ENCODE measurements at places on chromosomes 11 and 22.

- DNase-seq, result no peak
Observed at GRCh38 chr11:113493206-113493605, 18.0 kb upstream of the DRD2 start.

- no peak for DNase-seq
Observed at GRCh38 chr11:113507341-113507740, 32.1 kb upstream of the DRD2 start.

DNA sequence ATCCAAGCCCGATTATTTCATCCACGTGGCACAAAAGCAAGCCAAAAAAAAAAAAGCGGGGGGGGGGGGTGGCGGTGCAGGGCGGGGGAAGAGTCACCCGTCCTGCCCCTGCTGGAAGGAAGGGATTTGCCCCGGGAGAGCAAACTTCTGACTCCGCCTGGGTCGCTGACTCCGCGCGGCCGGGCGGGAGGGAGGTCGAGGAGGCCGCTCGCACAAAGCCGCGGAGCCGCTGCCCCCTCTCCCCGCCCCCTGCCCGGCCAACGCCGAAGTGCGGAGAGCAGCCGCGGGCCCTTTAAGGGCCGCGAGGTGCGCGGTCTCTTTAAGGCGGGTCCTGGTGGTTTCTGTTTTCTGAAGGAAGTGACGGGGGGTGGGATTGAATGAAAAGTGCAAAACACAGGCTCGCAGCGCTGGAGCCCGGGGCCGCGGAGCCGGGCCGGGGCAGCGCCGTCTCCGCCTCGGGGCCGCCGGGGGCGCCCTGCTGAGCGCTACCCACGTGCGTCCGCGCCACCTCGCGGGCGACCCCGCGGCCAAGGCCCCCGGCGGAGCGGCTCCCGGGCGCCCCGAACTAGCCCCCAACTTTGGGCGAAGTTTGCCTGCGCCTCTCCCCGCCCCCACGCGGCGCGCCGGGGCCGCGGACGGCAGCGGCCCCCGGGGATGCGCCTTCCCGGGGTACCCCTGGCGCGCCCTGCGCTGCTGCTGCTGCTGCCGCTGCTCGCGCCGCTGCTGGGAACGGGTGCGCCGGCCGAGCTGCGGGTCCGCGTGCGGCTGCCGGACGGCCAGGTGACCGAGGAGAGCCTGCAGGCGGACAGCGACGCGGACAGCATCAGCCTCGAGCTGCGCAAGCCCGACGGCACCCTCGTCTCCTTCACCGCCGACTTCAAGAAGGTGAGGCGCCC is at the start of gene OAF:
TSS of gene OAF (plus strand) at position 407 of the 896 bp plus-strand sequence. CDS start at position 655, 248 bp downstream.
- DNase-seq, result no peak

DNA sequence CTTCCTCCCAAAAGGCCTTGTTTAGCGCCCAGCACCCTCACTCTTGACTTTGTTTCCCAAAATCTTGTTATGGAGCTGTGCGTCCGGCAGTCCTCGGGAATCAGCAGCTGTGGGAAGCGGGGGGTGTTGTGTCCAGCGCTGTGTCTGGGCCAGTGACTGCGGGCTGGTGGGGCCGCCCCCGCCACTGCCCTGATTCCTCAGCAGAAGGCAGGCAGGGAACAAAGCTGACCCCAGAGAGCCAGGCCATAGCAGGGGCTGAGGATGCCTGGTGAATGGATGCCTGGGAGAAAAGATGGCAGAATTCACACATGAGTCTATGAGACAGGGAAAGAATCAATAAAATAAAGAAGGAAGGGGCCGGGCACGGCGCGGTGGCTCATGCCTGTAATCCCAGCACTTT is 2.5 kb downstream of the APOBEC3C start:
- no peak for DNase-seq

GRCh38 chr11:12408156-12408770 is 30.9 kb downstream of the PARVA start:
- no peak for DNase-seq

DNA sequence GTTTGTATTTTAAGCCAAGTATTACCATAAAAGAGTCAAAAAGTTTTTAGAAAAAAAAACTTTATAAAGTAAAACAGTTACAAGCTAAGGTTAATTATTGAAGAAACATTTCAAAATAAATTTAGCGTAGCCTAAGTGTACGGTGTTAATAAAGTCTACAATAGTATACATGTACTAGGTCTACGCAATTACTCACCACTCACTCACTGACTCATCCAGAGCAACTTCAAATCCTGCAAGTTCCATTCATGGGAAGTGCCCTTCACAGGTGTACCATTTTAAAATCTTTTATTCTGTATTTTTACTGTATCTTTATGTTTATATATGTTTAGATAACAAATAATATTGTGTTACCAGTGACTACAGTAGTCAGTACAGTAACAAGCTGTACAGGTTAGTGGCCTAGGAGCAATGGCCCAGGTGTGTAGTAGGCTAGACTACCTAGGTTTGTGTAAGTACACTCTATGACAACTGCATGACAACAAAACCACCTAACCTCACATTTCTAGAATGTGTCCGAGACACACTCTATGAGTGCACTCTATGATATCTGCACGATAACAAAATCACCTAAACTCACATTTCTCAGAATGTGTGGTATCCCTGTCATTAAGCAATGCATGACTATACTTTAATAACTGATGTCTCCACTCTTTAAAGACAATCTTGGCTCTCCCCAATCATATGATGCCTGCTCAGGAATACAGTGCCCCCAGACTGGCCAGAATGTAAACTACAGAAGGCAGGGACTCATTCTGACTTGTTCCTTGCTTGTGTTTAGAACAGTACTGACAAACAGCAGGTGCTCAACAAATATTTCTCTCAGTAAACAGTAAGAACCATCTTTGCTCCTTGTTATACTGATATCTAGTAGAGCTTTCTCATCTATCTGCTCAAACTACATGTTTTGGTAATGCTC is 21.2 kb downstream of the KMT5B start:
- no peak for DNase-seq

- DNase-seq, result no peak
Observed at GRCh38 chr11:120500414-120501071, 11.0 kb upstream of the GRIK4 start.

- DNase-seq, result no peak
Observed at GRCh38 chr22:38222797-38223119, 21.0 kb downstream of the MAFF start.

GRCh38 chr11:47378836-47379170 is 456 bp upstream of the SPI1 start:
- DNase-seq, result no peak

- DNase-seq, result no peak
Observed at GRCh38 chr11:113901141-113901540, 3.5 kb upstream of the HTR3B start.

- no peak for DNase-seq
Observed at GRCh38 chr11:124519850-124520549, 23.5 kb downstream of the OR8B12 start.

- DNase-seq, result no peak
Observed at GRCh38 chr11:61164606-61165424, 3.6 kb upstream of the VPS37C start.

DNA sequence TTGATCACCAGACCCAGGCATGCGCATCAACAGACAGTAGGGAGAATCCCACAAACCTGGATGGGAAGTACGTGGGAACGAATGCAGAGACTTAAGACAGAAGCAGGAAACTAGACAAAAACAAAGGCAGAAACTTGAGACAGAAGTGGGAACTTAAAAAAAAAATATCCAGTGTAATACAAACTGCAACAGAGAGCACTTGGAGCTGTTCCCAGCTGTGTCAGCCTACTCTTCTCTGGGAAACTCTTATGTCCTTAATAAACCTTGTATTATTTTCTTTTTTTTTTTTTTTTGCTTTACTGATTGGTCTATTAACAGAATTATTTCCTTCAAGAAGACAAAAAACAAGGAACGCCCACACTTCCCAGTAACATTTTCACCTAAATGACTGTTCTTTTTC is 1818.1 kb upstream of the RAG2 start:
- DNase-seq, result no peak

DNA sequence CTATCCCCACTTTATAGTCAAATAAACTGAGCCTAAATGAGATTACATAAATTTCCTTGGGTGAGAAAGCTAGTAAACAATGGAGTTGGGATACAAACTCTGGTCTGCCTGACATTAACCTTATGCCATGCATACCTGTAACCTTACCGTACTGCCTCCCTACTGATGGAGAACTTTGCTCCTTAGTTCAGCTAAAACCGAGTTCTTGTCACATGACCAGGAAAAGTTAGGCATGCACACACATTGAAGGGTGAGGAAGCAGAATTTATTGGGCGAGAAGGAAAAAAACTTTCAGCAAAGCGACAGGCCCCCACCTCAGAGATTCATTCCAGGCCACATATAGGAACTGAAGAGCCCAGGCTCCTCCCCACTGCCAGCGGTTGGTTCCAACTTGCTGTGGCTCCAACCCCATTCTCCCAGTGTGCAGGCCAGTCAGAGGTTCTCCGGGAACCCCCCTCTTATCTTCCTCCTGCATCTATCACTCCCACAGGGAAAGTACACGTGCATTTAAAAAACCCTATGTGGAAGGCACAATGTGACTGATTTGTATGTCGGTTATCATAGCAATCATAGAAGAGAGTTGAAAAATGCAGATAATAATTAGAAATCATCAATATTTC is 3.2 kb upstream of the PIWIL4 start:
- no peak for DNase-seq

DNA sequence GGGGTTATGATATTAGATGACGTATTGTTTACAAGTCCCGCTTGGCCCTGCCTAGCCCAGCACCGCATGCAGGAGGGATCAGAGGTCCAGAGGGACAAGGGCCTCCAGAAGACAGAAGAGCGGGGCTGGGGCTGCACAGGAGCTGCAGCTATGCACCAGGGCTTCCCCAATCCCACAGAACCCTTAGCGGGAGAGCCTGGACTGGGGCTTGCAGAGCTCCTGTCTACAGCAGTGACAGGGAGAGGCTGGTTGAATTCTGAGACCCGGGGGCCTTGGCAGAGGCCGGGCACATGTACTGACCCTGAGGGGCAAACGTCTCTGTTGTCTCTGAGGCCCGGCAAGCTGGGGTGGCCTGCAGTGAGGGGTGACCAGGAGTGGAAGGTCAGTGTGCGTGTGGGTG is 6.9 kb downstream of the KIAA0930 start:
- no peak for DNase-seq

DNA sequence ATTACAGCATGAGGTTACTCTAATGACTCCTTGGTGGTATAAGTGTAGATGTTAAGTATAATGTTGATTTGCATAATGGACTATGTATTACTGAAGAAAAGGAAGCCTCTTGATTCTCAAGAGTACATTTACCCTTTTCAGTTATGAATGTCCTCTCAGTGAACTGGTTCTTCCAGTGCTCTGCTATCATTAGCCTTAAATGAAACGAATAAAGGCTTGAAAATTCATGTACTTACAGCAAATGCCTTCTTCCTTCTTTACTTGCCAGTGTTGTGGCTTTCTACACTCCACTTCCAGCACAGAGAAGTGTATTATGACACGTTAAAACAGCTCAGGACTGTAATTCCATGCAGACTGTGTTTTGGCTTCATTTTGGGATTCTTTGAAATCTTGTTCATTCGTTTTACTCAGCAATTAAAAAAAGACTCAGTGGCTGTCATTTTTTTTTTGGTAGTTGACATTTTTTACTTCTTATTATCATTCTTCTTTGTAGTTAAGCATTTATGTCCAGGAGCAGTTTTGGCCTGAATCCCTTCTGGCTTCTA is 96.9 kb downstream of the MTMR3 start:
- no peak for DNase-seq
